ENCODE measurements at places on chromosomes 4 and X.

- no peak for DNase-seq
Measured at GRCh38 chrX:8849945-8850344, 48.8 kb upstream of the FAM9A start.

DNA sequence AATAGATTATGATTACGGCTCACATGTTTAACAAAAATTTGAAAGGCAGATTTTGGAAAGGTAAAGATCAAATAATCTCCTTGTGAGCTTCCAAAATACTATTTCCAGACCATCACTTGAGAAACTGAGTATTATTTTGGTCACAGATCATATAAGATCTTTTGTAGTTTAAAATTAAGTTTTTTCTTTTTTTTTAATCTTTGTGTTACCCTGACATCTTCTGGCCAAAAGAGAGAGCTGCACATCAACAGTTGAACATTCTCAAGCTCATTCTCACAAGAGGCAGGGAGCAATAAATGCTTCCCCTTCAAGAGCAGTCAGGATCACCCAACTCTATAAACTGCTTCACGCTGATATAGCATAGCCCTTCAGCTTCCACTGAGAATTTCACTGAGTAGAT lies 15.9 kb downstream of the TMEM192 start:
- DNase-seq: no peak

DNA sequence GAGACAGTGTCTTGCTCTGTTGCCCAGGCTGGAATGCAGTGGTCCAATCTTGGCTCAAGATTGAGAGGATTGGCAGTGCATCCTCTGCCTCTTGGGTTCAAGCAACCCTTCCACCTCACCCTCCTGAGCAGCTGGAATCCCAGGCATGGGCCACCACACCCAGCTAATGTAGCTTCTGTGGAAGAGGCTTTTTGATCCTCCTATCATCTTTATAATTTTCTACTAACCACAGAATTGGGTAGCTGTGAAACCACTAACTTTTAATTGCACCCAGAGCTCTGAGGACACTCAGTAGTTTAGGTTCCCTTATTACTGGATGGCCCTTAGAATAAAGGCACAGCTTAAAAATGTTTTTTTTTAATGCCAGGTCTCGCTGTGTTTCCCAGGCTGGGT lies 8.9 kb upstream of the AGA start:
- DNase-seq: no peak

DNA sequence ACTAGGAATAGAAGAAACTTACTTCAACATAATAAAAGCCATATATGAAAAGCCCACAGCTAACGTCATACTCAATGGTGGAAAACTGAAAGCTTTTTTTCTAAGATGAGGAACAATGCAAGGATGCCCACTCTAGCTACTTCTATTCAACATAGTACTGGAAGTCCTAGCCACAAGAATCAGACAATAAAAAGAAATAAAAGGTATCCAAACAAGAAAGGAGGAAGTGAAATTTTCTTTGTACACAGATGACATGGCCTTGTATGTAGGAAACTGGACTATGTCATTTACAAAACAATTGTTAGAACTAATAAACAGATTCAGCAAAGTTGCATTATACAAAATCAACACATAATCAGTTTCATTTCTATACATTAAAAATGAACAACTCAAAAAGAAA lies 25.5 kb upstream of the NXT2 start:
- DNase-seq: no peak

DNA sequence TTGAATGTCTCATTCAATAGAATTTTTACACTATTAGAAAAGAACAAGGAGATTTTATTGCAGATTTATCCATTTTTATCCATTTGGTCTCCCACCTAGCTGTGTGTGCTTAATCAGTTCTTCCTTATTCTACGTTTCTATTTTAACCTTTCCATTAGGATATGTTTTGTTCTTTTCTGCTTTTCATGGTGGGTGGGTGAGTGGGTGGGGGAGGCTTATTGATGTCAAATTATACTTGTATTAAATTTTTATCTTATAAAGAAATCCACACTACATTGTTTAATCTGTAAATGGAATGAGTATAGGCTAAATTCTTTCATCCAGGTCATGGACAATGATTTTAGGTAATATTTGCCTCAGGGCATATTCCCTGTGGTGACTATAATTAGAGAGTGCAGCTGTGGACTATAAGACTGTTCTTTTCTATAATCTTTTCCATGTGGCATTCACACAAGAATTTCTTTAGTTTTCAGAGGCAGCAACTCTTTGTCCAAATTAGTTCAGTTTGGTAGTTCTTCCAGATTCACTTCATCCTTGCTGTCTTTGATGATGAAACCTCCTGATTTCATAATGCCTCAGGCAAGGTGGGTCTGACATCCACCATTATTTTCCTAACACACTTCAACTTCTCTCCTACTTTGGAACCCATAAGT lies 2451.8 kb downstream of the PCDH7 start:
- DNase-seq: no peak

GRCh38 chr4:101599620-101600019 lies 190.9 kb upstream of the BANK1 start:
- DNase-seq: no peak

DNA sequence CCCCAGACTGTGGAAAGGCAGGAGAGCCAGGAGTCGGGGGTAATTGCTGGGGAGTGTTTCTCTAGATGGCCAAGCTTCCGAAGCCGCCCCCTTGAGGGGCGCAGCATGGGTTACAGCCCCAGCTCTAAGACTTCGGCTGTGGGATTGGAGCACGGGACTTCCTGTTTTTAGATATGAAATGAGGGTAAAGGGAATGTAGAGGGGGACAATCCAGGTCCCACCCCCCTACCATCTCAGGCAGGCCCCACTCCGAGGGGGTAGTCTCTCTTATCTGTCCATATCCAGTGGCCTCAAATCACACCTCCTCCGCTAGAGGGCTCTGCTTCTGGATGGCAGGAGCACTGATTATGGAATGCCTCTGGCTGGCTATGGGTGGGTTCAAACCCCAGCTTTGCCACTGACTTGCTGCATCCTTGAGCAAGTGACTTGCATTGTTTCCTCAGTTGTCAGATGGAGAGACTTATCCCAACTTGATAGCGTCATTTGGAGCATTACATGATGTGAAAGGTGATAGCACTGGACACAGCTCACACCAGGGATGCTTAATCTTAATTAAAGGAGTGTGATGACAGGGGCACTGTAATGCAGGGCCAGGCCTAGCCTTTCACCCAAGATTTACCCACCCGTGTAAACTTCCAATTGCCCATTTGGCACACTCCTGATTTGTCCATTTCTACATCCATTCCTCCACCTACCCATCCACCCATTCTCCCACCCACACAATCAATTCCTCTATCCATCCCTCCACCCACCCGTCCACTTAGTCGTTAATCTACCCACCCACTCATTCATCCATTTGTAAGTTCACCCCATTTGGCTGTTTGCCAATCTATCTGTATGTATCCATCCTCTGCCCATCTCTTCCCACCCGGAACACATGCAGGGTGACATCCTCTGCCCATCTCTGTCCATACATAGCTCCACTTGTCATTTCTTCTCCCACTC lies 848 bp upstream of the KCND1 start:
- no peak for DNase-seq

DNA sequence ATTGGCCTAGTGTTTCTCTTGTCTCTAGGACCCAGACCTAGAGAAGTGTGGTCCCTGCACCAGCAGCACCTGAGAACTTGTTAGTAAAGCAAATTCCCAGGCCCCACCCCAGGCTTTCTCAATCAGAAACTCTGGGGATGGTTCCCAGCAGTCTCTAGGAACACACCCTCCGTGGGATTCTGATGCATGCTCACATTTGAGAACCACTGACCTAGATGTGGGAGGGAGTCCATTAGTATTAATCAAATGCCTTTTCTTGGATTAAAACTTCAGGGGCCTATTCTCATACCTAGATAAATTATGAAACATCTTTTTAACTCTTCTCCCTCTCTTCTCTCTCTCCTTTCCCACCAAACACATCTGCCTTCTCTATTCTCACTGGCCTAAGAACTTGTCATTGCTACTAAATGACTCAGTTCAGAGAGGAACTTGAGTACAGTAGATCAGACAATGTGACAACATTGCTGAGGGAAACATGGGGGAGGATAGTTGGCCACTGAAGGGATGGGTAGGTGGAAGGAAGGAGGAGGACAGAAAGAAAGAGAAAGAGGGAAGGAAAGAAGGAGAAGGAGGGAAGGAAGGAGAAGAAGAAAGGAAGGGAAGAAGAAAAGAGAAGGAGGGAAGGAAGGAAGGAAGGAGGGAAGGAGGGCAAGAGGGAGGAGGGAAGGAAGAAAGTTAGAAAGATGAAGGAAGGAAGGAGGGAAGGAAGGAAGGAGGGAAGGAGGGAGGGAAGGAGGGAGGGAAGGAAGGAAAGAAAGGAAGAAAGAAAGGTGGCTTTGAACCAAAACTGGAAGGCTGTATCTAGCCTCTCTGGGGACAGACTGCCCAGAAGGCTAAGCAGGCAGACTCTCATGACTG lies 132.7 kb upstream of the MAP3K15 start:
- no peak for DNase-seq

DNA sequence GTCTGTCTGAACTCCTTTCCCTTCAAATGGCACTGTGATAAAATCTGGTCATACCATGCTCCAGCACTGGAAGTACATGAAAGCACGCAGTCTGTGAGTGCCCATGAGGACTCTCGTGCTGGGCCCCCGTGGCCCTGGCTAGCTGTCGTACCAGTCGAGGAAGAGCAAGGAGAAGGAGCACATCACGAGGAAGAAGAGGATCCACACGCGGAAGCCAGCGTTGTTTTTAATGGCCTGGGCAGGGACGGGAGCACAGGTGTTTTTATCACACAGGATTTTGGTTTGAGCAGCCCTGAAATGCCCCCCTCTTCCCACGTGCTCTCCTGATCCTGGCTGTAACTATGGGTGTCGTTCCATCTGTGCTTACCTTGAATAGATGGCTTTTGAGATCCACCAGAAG lies 33.0 kb downstream of the NSG1 start:
- no peak for DNase-seq

DNA sequence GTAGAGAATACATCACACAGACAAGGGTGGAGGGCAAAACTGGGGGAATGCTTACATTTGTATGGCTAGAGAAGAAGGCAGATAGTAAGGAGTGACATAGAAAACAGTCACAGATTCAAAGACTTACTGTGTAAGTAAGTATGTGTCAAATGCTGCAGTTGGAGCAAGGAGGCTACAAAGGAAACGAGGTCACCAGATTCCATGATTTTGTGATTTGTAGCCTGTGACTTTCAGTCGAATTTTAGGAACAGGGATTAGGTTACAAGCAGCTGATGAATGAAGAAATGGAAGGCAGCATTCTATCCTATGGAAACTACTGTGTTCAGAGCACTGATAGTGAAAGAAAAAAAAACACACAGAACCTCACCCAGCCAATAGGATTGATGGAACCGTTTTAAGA lies 407.9 kb downstream of the IL15 start:
- no peak for DNase-seq

DNA sequence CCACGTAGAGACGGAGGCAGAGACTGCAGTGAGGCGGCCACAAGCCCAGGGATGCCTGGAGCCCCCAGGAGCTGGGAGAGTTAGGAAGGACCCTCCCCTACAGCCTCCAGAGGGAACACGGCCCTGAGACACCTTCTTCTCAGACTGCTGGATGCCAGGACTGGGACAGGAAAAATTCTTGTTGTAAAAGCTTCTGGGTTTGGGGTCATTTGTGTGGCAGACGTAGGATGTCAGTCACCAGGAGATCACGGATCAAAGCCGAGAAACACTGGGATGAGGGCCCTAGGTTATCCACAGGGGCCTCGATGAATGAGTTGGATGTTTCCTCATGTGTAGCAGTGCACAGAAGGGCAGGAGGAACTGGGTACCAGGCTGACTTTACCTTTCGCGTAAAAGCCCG lies 163.7 kb downstream of the SHOX start:
- DNase-seq: no peak

GRCh38 chrX:14946606-14947155 lies 73.5 kb downstream of the MOSPD2 start:
- no peak for DNase-seq

- DNase-seq: no peak
Measured at GRCh38 chr4:129362691-129363274, 266.8 kb downstream of the C4orf33 start.

GRCh38 chr4:119498527-119498926 lies 130.1 kb downstream of the PDE5A start:
- DNase-seq: no peak

DNA sequence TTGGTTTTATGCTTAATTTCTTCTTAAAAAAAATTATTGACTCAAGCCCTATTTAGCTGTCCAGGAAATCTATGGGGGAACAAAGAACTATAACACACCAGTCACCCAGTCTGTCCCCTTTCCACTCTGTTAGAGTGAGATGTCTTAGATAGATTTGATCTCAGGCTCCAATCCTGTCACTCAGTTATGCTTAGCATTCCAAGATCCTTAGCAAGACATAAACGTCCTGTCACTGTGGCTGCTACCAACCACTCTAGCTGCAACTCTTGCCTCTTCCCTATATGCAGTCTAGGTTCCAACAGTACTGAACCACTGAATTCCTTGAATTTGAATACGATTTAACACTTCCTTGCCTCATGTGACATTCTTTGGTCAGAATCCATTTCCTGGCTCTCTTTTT lies 241.9 kb upstream of the NWD2 start:
- DNase-seq: no peak

DNA sequence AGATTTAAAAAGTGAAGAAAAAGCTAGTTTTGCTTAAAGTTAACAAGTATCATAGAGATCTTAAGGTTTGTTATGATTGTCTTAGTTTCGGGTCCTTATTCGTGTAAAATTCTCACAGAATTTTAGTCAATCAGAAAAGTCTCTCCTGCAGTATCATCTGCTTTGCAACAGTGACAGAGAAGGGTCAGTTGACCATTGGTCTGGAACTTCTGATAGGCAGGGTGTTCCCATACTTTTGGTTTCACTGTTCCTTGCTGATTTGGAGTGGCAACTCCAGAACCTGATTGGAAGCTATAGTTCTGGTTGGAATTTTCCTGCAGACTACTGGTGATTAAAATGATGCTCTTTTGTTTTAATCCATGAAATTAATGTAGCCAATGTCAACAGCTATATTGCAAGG lies 1.8 kb downstream of the IL15 start:
- DNase-seq: no peak

DNA sequence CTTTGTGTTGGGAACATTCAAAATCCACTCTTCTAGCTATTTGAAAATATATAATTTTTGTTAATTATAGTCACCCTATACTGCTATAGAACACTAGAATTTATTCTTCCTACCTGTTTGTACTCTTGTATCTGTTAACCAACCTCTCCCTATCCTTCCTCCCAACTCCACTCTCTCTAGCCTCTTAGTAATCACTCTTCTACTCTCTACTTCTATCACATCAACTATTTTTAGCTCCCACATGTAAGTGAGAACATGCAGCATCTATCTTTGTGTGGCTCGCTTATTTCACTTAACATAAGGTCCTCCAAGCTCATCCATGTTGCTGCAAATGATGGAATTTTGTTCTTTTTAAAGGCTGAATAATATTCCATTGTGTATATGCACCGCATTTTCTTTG lies 537.3 kb downstream of the MID1IP1 start:
- DNase-seq: no peak

DNA sequence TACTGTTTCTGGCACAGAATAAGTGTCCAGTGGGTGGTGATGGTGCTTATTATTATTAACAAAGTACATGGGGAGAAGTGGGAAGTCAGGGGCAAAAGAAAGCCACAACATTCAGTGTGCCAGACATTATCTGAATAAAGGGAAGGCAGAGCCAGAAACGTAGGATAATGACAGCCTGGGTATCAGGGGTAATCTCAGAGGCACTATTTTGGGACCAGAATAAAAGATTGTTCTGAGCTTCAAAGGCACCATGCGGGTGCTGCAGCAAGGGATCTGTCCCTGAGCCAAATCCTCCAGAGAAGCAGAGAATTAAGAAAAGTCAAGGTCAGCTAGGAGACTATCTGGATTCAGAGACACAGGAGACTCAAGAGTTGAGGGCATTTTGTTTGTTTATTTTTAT lies 328.8 kb upstream of the GATB start:
- no peak for DNase-seq

- no peak for DNase-seq
Measured at GRCh38 chrX:10104958-10105658, 51.7 kb upstream of the CLCN4 start.

Measured in stimulated activated CD4-positive, alpha-beta T cell treated with anti-CD3 and anti-CD28 coated beads, Interleukin-1b, Interleukin-23, amount 100 ng/mL, for 1 hour (primary cell).